Activated T-helper 1 cell treated with Interleukin-2 at 50 U/mL for 16 hours (primary cell): ENCODE measurements at places on chromosomes 5 and 9.

- peak; percentile 20 for DNase-seq
These were observed 24.0 kb downstream of the PTGES2 start for GRCh38 chr9:128103589-128103962.

DNA sequence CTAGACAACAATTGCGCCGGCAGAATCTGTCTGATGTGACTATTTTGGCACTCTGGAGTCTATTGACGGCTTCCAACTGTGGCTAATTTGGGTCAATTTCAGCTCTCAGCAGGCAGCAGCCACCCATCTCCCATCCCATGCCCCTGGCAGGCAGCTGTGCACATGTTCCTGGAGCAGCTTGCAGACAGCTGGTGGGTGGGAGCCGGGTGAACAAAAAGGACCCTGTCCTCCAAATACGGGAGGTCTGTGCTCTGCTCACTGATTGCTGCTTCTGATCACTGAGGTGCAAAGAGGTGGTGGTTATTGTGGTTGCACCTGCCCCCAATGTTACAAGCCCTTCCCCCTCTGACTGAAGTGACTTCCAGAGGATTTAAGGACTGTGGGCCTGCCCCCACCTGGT is 45.0 kb upstream of the N4BP3 start:
- DNase-seq = no peak

- no peak for DNase-seq
These were observed 316.4 kb downstream of the NR3C1 start for GRCh38 chr5:143086908-143087637.

- no peak for DNase-seq
These were observed 141.9 kb downstream of the PBX3 start for GRCh38 chr9:125889112-125889475.

GRCh38 chr9:117120061-117120460 is 294.8 kb downstream of the ASTN2 start:
- DNase-seq = no peak

- no peak for DNase-seq
These were observed 362.8 kb downstream of the SEMA5A start for GRCh38 chr5:9182899-9183695.

- DNase-seq = no peak
These were observed 753 bp upstream of the STC2 start for GRCh38 chr5:173328844-173329490.

DNA sequence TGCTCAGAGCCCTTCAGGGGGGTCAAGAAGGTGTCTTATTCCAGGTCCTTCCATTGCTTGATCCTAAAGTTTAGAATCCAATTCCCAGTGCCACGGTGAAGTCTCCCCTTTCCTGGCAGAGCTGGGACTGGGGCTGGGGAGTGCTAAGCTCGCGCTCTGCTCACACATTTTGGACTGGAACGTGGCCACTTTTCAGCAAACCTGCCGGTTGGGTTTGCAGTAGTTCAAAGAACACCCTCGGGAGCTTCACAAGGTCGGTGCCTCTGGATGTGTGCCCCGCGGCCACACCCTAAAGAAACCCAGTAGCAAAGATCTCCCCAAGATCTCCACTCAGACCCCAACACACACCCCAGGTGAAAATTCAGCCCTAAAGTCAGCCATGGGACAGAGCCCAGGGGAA is at the start of gene C9orf152:
Gene C9orf152 (minus strand): TSS at position 129 of the 400 bp plus-strand sequence. CDS start 580 bp downstream, outside the sequence.
- no peak for DNase-seq

DNA sequence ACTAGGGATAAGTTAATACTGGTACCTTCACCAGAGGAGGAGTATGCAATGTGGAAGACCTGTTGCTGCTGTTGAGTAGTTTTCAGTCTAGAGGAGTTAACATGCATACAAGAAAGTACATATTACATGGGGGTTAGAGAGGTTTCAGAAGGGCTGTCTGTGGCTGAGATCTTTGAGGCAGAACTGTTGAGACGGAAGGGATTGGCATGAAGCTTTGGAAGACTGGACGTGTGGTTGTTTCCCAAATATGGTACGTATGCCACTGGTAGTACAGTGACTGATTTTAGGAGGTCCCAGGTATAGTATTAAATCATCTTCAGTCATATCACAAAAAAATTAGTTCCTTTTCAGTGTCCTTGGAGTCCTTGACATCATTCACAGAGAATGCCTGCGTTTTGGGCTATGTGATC is 17.6 kb downstream of the TNFAIP8 start:
- DNase-seq = no peak

DNA sequence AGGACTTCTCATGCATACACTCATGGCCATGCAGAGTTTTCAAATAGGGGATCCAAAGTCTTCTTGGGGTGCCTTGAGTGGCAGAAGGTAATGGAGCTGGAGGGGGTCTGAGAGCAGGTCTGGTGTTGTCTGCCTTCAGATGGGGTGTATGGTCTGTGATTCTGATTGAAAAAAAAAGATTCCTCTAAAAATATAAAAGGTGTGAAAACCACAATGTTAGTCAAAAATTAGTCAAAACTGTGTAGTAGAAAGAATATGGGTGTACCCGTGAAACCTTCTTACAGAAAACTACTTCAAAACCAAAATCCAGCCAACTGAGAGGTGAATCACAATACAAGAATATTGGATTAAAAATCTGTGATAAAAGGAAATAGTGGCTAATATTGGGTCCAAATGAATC is 20.1 kb downstream of the DOCK2 start:
- DNase-seq = no peak

DNA sequence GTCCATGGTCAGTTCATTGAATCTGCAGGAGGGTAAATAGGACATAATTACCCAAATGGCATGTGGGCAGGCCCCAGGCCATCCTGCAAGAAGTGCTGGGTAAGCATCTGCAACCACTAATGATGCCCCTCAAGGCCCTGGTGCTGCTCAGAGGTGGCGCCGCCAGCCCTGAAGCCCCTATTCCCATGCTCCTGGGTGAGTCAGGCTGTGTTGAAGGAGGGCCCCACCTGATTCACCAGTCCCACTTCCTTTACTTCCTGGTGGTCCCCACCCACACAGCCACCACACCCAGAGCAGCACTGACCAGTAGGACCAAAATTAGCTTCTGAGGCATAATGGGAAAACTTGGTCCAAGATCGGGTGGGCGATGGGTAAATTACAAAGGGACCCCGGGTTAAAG is 120.4 kb upstream of the SPRY4 start:
- DNase-seq = no peak

DNA sequence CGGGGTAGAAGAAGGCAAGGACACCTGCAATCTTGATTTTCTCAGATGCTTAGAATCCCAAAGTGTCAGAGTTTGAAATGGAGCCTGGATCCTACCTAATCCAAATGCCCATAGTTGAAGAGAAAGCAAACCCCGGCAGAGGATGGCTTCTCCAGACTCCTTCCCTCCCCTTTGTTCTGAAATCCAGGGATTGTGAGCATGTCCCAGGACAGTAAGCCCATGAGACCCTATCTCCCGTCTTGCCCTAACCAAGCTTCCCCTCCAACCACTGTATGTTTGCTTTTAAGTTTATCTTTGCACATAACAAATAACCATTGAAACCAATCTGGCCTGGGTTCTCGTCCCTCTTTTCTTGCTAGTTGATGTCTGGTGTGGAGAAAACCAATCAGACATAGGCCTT is 78.3 kb upstream of the NIPAL4 start:
- no peak for DNase-seq

DNA sequence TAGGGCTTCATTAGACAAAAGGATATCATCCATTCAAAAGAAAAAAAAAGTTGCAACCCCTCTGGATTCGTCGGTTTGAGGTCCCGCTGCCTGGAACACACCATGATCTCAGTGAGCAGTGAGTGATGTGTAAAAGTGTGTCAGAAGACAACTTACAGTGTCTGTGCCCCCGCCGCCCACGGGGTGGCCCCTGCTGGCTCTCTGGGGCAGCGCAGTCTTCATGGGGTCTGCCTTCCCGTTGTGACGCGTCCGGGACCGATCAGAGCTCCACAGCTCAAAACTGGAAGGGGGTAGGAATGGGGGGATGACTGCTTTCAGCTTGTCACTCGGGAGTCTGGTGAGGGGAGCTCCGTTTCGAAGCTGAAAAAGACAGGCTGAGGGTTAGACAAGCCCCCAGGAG is 22.6 kb downstream of the ANKS6 start:
- no peak for DNase-seq

- DNase-seq = no peak
These were observed 539.1 kb downstream of the CDK5RAP2 start for GRCh38 chr9:120040896-120041295.

- DNase-seq = no peak
These were observed 51.5 kb downstream of the SV2C start for GRCh38 chr5:76134646-76135045.

- DNase-seq = no peak
These were observed 41.2 kb downstream of the RCL1 start for GRCh38 chr9:4833781-4834560.

GRCh38 chr5:132027027-132027426 is 15.6 kb upstream of the ACSL6 start:
- no peak for DNase-seq

DNA sequence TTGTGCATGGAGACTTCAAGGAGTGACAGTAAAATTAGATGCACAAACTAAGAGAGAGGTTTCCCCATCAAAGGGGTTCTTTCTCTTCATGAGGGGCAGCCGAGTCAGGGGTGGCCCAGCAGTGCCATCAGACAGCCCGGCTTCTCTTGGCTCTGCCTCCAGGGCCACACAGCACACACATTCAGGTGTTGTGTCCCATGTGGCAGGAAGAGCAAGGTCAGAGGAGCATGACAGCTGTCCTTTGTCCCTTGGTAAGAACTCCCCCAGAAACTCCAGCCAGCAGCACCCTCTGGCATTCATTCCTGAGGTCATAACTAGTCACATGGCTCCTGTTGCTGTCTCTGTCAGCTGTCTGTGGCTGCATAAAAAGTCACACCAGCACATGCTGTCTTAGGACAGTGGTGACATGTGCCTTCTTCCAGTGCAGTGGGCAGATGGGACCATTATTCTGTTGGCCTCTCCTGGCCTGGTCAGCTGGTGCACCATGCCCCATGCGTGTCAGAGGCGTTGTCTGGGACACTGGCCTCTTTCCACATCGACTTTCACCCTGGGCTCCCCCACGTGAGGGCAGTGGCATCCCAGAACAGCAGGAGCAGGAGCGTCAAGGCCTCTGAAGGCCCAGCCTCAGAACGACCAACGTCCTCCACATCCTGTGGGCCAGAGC is 78.4 kb upstream of the OTULINL start:
- DNase-seq = no peak

GRCh38 chr9:123070198-123070597 is 36.7 kb downstream of the GPR21 start:
- DNase-seq = no peak

GRCh38 chr9:89446961-89447310 is 51.0 kb downstream of the SEMA4D start:
- no peak for DNase-seq

DNA sequence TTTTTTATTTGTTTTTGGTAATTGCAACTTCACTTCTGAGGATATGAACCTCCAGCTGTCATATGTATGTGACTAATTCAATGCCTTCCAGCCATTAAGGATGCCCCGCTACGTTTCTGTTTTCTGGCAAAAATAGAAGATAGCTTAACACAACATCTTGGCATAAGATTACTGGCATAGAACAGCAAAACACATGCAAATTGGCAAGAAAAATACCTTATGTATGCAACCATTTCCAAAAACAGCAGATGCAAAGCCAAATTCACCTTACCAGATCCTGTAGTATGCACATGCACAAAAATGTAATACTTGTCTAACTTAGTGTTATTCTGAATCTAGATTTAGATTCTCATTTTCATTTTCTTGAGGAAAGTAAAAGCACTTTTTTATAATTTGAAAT is 461.1 kb upstream of the CYLC2 start:
- no peak for DNase-seq

GRCh38 chr5:172486912-172487311 is 32.6 kb upstream of the SH3PXD2B start:
- DNase-seq = no peak

- no peak for DNase-seq
These were observed 17.3 kb upstream of the DAP start for GRCh38 chr5:10778179-10778910.

DNA sequence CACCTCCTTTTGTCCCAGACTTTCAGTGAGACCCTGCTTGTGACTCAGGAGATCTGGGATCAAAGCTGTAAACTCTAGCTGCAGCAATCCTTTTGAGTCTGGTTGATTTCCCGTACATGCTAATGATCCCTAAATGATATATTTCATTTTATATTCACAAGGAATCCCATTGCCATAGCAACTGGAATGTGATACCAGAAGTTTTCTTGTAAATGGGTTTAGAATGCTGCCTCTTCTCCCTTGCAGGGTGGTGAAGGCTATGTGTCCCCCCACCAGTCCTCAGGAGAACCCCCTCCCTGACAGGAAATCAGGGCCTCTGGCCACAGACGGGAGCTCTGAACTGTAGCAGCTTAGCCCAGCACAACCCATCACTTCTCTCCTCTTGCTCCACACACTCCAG is 215.0 kb downstream of the FSTL4 start:
- no peak for DNase-seq

GRCh38 chr5:179550511-179551342 is at the start of gene RUFY1:
Gene RUFY1 (plus strand): TSS chr5:179550554. CDS start chr5:179550570, 16 bp downstream.
- DNase-seq = peak; percentile 76

DNA sequence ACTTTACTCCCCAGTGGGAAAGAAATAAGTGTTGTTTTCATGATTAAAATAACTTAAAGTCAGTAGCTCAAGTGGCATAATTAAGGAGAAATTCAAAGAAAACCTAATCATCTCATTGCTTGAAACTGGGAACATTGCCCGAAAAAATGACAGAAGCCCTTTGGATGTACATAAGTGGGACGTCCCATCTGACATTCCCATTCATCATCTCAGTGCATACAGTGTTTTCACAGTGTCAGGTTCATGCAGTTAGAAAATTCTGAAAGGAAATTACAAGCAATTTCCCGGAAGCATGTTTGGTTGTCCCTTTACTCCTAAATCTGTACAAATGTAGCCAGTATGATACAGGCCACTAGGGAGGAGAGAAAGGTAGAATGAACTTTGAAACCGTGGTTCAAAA is 95.6 kb downstream of the ADAMTS16 start:
- DNase-seq = no peak

DNA sequence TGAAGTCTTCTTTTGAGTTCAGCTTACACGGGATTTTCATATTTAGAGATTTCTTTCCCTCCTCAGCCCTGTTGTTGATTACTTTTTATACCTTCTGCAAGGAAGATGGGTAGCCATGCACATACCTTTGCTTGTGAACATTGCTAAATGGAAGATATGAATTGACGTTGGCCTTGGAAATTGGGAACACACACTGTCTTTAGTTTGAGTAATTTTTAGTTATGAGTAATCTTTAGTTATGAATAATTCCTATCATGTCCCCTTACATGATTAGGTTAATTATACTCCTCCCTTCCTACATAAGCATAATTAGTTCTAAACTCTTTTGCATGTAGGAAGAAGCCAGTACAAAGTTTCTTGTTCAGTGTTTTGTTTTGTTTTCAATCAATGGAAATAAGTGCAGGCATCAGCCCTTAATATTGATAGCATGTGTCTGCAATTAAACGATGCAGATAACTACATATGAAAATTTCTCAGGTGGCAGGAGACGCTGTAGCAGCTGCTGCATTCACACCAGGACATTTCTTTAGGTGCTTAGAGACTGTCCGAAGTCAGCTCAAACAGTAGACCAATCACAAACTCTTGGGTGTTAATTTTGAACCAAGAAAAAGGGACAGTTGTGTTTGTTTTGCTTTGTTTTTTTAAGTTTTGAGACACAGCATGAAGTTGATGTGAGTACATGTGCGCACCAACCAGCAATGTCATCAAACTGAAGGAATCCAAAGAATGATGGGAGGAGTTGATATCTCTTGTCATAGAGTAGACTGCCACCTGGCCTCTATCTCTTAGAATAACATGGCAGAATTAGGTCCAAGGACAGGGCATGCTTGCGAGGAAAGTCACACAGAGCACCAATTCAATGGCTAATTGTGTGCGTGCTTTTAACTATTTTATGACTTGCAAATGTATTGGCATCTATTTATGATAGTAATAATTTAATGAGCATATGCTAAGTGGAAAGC is 51.4 kb downstream of the SMARCA2 start:
- no peak for DNase-seq

- no peak for DNase-seq
These were observed 154.6 kb upstream of the GHR start for GRCh38 chr5:42268630-42269029.
